Inflammatory macrophage treated with lipopolysaccharide for 1 hour (primary cell): ENCODE measurements at places on chromosomes 2 and 18.

- DNase-seq: no peak
These were observed 381.2 kb upstream of the NETO1 start for GRCh38 chr18:73249030-73249429.

DNA sequence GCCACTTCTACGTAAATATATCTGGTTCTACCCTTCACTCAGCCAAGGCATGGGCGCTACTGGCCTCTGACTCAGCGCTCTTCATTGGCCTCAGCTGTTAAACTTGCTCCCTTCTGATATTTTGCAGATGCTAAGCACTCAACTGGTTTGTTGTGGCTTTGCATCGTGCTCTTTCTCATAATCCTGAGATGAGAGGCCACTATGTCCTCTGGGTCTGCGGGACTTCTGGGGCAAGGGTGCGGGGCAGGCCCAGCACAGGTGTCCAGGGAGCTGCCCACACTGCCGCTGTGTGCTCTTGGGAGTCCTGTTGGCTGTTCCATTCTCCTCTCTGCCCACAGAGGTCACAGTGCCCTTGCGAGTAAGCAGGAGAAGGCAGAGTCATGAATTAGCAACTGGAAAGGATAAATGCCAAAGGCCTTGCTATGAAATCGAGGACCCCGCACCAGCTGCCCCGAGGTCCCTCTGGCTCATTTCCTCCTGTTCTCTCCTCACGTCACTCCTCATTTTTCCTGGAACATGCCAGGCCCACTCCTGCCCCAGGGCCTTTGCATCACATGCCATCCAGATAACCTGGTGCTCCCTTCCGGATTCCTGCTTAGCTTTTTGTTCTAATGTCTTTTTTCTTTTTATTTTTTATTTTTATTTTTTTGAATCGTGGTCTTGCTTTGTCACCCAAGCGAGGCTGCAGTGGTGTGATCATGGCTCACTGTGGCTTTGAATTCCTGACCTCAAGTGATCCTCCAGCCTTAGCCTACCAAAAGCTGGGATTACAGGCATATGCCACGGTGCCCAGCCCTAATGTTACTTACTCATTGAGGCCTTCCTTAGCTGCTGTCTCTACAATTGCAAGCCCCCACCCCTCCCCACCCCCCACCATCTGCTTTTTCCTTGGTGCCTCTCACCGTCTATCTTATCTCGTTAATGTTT lies 34.9 kb upstream of the MAT2A start:
- DNase-seq: no peak

- peak; percentile 74 for DNase-seq
These were observed 64.7 kb upstream of the TLK1 start for GRCh38 chr2:171225302-171225980.

DNA sequence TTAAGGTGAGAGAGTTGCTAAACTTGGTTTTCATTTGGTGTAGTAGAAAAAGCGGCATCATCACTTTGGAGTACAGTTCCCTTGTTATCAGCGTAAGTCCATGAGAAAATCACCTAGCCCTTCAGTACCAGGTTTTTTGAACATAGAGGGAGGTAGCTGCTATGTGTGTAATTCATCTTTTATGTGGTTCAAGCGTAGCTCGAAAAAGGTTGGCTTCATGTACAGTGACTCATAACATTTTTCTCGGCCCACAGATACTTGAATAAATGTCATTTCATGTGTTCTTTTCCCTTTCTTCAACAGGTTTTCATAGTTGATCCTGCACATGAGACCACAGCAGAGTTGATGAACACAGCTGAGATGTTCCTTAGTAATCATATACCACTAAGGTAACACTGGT lies 43.6 kb downstream of the UGGT1 start:
- DNase-seq: no peak

DNA sequence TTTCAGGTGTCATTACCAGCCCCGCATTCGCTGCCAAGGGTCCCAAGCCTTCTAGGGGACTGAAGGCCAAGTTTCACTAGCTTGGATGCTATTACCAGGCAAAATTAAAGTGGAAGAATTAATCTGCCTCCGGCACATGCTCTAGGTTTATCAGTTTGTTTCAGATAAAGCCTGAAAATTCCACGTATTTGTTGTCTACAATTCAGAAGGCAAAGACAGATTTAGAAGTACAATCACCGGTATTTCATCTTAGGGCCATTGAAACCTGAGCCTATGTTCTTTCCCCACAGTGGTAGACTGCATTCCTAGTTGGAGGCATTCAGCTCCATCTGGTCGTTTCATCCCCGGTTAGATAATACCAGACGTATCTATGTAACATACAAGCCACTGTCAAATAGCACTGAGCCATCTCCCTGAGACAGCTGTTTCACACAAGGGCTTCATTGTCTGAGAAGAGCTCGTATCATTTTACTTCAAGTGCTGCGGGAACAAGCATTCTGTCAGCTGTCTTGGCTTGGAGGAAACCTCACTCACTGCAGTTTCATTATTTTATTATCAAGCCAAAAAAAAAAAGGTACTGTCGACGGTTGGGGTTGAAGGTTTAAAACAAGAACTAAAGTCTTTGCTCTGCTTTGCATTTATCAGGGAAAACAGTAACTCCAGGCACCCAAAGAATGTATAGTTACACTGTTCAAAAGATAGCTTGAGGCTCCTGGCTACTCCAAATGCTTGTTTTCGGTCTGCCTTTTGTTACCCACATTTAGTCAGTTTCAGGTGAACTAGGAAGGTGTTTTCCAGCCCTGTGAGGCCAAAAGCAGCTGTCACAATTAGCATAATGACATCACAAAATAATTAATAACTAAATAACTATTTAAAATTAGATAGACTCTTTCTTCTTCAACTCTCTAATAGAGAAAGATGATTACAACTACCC lies 76.7 kb downstream of the TGIF1 start:
- DNase-seq: no peak

DNA sequence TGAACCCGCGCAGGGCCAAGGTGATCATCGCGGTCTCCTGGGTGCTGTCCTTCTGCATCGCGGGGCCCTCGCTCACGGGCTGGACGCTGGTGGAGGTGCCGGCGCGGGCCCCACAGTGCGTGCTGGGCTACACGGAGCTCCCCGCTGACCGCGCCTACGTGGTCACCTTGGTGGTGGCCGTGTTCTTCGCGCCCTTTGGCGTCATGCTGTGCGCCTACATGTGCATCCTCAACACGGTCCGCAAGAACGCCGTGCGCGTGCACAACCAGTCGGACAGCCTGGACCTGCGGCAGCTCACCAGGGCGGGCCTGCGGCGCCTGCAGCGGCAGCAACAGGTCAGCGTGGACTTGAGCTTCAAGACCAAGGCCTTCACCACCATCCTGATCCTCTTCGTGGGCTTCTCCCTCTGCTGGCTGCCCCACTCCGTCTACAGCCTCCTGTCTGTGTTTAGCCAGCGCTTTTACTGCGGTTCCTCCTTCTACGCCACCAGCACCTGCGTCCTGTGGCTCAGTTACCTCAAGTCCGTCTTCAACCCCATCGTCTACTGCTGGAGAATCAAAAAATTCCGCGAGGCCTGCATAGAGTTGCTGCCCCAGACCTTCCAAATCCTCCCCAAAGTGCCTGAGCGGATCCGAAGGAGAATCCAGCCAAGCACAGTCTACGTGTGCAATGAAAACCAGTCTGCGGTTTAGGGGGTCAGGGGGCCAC lies 897 bp downstream of the GPR45 start:
- DNase-seq: no peak

DNA sequence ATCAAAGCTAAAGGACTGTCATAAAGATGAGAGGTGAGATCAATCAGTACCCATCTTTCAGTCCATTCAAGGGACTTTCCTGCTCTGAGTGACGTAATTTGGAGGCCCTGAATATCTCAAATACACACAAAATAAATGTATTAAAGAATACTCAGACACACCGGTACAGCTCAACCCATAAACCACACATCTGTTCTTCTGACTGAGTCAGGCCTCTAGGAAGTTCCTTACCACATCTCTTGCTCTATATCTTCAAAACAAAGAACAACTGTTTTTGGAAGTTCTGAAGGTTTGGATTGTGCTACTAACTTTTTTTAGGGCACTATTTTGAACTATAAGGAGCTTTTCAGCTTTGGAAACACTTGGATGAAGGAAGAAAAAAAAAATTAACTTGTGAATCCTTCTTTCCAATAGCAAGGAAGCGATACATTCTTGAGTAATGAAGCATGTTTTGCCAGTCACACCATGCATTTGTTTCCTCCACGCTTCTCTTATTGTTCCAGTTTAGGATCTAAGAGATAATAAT lies 866.5 kb upstream of the VRK2 start:
- no peak for DNase-seq

GRCh38 chr2:216670266-216671080 lies 24.9 kb downstream of the IGFBP5 start:
- DNase-seq: no peak

DNA sequence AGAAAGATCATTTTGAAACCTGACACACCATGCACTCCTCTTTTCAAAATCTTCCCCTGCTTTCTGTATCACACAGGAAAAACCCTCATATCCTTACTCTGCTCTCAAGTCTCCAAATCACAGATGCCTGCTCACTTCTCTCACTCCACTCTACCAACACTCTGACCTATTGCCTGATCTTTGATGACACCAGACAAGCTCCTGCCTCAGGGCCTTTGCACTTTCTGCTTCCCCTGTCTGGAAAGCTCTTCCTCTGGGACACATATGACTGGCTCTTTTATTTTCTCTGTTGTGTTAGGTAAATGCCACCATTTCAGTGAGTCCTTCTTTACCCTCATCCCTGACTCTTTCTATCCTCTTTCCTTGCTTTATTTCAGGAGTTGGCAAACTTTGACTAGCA lies 1300.7 kb upstream of the ZEB2 start:
- no peak for DNase-seq

GRCh38 chr2:154449951-154450658 lies 248.4 kb upstream of the KCNJ3 start:
- DNase-seq: no peak

GRCh38 chr2:16218625-16219024 lies 278.3 kb downstream of the MYCN start:
- DNase-seq: no peak

- peak; percentile 33 for DNase-seq
These were observed 41.3 kb downstream of the VSNL1 start for GRCh38 chr2:17581831-17582230.

DNA sequence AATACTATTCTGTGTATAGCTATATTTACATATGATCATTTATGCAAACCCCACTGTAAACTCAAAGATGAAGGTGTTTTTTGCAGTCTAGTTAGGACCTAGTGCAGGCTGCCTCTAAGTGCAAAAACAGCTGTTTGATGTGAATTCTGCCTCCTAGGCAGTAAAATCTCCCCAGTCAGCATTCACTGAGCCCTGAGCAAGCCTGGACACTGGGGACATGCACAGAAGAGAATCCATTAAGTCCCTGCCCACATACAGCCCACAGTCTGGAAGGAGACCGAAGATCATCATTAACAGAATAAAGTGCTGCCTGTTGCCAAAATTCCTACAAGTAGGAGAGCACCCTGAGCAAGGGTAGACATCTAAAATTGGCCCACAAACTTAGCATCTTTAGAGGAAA lies 14.4 kb upstream of the BIN1 start:
- no peak for DNase-seq

DNA sequence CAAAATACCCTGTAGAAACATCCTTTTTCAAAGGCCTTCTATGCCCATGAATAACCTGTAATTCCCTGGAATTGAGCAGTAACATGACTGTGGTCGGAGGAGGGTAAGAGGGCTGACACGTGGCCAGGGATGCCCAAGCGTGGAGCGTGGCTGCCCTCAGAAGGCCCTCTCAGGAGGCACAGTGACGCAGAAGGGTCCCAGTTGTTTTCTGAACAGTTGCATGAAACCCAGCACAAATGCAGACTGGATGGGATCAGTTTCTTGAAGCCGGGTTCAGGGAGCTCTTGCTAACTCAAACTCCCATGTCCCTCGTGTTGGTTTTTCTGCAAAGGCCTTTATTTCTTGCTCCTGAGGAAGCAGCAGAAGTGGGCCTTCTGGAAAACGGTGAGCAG lies 237.0 kb downstream of the ALPK2 start:
- no peak for DNase-seq

- DNase-seq: no peak
These were observed 66.5 kb upstream of the NPAS2 start for GRCh38 chr2:100753444-100753843.

DNA sequence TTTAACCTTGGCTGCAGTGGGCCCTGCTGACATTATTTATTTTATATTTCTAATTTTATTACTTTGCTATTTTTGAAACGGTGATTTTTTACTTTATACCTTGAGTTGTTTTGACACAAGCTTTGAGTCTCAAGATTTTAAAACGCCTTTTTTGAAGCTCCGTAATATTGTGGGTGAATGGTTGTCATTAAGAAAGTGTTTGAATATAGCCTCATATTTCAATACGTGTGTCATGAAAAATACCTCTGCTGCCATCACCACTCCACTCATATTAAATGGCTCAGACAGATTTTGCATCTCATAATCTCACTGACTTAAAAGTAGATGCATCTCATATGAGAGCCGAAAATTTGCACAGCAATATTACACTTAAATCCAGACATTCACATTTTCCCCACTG lies 106.6 kb downstream of the CTNNA2 start:
- DNase-seq: no peak

DNA sequence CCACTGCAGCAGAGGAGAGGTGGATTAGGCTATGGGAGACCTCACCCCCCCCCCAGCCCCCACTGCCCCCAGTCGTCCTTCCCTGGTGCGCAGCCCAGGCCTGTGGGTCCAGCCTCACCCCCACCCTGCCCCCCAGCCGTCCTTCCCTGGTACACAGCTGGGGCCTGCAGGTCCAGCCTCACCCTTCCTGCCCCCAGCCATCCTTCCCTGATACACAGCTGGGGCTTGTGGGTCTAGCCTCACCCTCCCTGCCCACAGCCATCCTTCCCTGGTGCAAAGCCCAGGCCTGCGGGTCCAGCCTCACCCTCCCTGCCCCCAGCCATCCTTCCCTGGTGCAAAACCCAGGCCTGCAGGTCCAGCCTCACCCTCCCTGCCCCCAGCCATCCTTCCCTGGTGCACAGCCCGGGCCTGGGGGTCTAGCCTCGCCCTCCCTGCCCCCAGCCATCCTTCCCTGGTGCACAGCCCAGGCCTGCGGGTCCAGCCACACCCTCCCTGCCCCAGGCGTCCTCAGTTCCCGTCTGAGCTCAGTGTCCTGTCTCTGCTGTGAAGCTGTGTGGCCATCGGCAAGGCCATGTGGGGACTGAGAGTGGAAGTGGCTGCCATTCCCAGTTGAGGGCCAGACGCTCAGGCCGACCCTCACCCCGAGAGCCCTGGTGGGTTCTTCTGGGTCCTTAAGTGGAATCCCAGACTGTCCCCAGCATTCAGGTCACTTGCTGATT lies 86.8 kb upstream of the SNTG2 start:
- no peak for DNase-seq

- DNase-seq: no peak
These were observed 47.6 kb upstream of the STON1 start for GRCh38 chr2:48482313-48482712.

DNA sequence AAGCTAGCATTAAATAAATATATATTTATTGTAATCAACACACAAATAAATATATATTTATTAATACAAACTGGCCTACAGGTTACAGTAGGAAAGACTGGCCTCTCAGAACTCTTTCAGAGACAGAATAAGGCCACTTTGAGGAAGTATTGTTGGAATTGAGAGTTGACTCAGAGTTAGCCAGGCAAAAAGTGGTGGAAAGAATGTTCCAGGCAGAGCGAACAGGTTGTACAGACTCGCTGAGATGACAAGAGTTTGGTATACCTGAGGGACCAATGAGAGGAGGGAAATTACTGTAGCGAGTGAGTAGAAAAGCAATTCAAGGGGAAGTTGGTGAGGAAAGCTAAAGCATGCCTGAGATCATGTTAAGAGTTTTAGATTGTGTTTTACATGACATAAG lies 19.0 kb upstream of the XDH start:
- no peak for DNase-seq
